Nucleus accumbens (tissue), 56 donors: ENCODE measurements at places on chromosomes 12 and 14.
A peak's percentile ranks its signal among the peaks of the same experiment; 100 is the strongest.

DNA sequence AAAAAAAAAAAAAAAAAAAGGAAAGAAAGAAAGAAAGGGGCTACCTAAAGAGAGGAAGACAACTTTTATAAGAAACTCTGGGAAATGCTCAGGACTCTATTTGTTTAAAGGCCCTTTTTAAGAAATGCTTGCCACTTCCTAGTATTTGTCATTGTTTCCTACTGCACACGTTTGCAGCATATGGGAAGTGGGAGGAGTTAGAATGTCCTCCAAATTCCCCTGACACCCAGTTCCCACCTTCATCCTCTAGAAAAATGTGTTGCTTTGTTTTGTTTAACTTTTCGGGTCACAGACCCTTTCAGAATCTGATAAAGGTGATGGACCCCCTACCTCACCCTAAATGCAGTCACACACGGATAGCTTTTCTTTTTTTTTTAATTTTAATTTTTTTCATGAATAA lies 40.8 kb downstream of the NINJ2 start:
- DNase-seq: no peak

DNA sequence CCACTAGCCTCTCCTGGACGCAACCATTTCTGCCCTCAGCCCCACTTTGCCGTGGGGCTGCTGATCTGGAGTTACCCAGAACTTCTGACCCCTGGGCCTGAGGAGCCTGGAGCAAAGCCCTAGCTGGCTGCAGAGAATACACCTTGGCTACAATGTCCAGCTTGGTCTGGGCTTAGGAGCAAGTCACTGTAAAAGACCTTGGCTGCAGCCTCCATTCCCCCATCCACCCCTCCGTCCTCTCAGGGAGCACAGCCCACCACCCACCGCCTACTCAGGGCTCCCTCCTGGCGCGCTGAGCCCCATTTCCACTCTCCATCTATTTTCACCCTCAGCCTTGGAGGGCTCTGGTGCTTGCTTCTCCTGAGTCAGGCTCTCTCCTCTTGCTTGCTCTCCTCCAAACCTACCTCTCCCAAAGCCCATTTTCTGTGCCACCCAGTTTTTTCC lies 42.9 kb downstream of the ERH start:
- DNase-seq: no peak

DNA sequence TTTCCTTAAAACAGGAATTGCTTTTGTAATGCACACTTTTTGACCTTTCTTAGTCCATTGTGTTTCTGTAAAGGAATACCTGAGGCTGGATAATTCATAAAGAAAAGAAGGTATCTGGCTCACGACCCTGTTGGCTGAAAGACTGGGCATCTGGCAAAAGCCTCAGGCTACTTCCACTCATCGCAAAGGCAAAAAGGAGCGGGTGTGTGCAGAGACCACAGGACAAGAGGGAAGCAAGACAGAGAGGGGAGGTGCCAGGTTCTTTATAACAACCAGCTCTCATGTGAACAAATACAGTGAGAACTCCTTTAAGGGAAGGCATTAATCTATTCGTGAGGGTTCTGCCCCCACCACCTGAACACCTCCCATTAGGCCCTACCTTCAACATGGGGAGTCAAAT lies 182.1 kb downstream of the C12orf50 start:
- no peak for DNase-seq

DNA sequence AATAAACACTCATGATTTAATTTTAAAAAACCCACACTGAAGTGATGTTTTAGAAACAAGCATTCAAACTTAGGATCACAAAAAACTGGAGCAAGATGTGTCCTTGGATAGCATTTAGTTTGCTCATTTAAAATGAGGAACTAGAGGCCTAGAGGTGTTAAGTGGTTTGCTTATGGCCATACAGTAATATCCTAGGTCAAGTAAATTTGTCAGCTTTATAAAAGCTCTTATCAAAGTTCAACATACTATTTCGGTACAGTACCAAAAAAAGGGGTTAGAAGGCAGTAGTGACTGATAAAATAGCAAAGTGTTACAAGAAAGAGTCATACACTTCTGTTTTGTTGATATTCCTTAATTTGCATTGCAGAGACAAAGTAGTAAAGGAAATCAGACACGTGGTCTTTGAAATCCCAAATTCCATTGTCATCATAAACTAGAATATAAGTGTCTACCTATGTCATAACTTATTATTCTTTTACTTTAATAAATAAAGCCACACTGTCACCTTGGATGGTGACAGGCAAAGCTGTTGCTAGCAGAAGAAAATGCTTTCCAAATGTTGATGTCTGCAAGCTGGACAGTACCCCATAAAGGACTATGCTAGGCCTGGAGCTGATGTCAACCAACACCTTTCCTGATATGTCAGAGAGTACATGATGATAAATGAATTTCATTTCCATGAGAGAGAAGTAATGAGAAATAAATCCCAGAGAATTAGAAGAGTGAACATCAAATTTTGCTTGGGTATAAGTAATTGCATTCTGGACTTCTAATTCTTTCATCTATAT lies 17.6 kb upstream of the SRP54 start:
- DNase-seq: no peak

- no peak for DNase-seq
Observed at GRCh38 chr14:61103541-61104339, 122.7 kb downstream of the SLC38A6 start.

- DNase-seq: no peak
Observed at GRCh38 chr14:103699261-103699661, 16.0 kb downstream of the XRCC3 start.

DNA sequence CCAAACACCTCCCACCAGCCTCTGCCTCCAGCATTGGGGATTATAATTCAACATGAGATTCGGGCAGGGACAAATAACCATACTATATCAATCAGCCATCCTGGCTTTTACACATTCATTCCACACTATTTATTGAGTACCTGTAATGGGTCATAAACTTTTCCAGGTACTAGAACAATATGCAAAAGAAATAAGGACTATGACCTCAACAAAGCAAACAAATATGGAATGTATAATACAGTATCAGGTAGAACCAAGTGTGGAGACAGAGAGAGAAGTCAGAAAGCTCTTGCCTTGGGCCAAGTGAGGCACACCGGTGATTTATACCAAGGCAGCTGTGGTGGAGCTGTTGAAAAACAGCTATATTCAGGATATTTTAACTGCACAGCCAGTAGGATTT lies 116.3 kb downstream of the TSPAN8 start:
- no peak for DNase-seq

DNA sequence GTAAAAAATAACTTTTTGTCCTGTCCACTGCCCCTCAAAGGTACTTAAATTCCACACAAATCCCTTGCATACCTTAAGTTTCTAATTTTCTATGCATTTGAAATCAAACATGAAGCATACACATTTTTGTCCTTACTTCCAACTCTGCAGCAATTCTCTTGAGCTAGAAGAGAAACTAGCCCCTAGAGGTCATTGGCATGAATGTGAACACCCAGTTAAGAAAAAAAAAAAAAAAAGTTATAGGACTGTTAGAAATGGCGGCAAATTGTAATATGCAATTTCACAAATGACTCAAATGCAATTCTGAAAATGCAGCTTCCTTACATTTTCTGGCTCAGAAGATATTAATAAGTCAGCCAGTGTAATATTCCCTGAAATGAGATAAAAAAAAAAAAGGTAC lies 4.6 kb upstream of the ESR2 start:
- DNase-seq: no peak

- DNase-seq: no peak
Observed at GRCh38 chr14:102390064-102390855, 27.5 kb downstream of the TECPR2 start.

DNA sequence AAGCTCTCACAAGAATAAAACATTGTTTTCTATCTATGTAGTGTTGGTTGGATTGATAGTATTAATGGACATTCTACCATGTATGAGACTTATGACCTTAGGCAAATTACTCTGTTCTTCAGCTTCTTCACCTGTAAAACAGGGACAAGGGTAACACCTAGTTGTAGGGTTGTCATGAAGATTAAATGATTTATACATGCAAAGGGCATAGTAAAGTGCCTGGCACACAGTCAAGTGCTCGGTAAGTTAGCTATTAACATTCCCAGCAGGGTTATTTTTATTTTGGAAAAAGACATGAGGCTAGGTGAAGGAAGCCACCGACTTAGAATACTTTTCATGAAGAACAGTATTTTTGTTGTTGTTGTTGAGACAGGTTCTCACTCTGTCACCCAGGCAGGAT lies 71.2 kb upstream of the PLXNC1 start:
- DNase-seq: no peak

DNA sequence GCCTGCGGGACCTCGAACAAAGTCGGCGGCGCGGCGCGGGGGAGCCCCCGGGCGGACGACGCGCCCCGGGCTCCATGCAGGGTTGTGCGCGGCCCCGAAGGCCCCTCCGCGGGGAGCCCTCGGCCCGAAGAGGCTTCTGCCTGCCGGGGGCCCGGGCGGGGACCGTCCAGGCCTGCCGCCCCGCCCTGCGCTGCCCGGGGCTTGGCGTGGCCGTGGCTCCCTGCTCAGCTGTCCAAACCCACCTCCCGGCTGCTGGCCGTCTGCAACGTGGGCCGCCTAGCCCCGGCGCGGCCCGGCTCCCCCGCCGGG lies 670 bp downstream of the DYRK2 start:
- DNase-seq: no peak

- DNase-seq: no peak
Observed at GRCh38 chr12:62860501-62861411, 74.2 kb downstream of the PPM1H start.

DNA sequence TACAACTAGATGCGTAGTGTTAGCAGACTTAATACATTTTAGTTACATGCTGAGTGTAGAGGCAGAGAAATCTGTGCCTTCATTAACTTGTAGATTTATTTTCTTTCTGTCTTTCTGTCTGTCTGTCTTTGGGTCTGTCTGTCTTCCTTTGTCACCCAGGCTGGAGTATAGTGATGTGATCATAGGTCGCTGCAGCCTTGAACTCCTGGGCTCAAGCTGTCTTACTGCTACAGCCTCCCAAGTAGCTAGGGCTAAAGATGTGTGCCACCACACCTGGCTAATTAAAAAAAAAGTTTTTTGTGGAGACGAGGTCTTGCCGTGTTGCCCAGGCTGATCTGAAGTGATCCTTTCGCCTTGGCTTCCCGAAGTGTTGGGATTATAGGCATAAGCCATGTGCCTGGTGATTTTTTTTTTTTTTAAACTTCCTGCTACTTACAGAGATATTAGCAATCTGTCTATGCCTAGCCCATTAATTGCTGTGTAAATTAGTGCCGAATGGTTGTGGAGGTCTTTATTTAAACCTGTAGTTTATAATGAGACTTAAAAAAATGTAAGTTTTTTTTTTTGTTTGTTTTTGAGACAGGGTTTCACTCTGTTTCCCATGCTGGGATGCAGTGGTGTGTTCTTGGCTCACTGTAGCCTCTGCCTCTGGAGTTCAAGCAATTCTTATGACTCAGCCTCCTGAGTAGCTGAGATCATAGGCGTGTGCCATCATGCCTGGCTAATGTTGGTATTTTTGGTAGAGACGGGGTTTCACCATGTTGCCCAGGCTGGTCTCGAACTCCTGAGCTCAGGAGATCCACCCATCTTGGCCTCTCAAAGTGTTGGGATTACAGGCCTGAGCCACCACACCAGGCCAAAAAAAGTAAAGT lies 22.8 kb downstream of the ERC1 start:
- no peak for DNase-seq

- peak; percentile 48 for DNase-seq
Observed at GRCh38 chr12:6943722-6944380, at the start of the genes C12orf57 and RNU7-1. Gene C12orf57 (plus strand): TSS chr12:6944022. CDS start chr12:6944122, 100 bp downstream. Gene RNU7-1 (plus strand): TSS chr12:6943816.

GRCh38 chr12:132460571-132460970 lies 29.4 kb upstream of the FBRSL1 start:
- no peak for DNase-seq

DNA sequence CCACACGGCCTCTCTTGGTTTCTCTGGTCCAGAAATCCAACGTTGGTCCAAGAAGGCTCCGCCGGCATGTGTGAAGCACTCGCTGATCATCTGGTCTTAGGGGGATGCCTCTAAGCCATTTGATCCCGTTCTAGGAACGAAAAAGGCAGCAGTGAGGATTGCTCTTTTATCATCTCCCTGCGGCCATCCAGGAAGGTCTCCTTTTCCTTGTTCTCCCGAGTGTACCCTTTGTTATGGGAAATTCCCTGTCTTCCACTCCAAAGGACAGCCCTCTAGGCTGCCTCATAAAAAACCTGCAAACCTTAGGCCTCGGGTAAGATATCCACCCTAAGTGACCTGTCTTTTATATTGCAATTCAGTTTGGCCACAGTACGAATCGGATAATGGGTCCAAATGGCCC lies 85.8 kb downstream of the TMTC3 start:
- DNase-seq: no peak

DNA sequence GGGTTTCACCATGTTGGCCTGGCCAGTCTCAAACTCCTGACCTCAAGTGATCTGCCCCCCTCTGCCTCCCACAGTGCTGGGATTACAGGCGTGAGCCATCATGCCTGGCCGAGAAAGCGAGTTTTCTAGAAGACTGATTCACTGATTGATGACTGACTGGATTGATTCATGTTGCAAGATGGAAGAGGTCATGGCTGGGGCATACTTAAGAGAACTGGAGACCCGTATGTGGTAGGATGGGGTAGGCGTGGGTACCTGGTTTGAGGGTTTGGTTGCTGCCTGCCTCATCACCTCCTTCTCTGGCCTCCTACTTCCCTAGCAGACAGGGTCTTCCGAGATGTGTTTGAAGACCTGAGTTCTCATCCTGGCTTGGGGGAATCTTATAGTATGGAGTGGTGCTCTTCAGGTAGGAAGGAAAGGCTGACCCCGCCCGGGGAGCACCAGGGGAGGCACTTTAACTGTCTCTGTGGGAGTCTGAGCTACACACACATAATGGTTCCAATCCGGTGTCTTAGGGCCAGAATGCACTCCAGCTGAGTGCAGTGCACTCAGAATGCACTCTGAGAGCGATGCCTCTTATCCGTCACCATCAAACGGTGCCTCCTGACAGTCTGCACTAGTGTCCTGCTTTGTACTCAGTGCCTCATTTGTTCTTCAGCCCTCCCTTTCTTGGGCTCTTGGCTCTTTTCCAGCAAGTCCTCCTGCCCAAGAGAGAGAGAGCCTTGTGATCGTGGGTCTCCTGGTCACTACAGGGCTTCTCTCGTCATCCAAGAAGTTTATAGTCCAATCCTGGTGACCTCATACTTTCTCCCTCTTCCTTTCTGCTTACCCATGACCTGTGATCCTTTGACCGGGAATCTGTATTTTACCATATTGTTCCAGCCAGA lies 19.7 kb downstream of the PLEKHG3 start:
- peak; percentile 25 for DNase-seq

DNA sequence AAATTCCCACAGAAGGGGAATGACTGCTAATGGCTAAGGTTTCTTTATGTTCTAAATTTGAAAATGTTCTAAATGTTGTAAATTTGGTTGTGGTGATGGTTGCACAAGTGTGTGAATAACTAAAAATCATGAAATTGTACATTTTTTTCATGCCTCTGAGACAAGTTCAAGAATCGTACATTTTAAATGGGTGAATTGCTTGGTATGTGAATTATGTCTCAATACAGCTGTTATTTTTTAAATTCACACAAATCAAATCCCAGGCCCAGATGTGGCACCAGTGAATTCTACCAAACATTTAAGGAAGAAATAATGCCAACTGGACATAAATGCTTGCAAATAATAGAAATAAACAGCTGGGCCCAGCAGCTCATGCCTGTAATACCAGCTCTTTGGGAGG lies 28.6 kb upstream of the RND1 start:
- DNase-seq: no peak

GRCh38 chr14:84029246-84029645 lies 1500.7 kb upstream of the FLRT2 start:
- no peak for DNase-seq
